ENCODE measurements at places on chromosomes 6 and 20.

DNA sequence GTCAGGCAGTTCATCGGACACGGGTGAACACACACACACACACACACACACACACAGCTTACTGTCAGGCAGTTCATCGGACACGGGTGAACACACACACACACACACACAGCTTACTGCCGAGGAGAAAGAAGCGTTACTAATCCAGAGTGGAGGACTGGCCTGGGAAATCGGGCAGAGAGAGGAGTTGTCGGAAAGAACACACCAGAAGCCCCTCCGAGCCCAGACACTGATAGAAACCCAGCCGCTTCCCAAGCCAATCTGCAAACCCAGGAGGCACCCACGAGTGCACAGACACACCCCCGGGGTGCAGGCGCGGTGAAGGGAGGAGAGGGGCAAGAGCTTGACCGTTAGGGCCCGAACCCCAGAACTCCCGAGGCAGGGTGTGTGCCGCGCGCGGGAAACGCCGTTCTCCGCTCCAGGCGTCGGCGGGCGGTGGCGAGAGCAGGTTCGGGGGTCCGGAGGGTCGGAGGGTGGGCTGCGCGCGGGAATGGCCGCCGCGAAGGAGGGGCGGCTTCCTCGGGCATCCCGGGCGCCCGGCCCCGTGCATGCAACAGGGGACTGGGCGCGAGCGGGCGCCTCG lies 636 bp downstream of the ELOVL2 start:
- no peak for DNase-seq

DNA sequence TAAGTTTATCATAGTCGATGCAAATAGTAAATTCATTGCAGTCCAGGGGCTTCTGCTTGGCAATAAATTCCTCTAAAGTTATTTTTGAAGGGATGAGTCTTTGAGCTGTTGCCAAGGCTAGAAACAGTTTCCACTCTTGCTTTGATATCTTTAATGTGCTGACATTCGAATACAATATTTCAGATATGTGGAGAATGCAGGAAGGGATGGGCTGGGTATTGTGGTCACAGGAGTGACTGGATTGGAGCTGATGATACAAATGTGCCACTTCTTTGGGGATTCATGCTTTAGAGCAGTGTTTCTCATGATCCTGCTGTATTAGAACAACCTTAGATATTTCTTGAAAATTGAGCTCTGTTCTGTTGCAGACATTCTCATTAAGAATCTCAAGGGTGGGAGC lies 139.0 kb downstream of the PRDM13 start:
- DNase-seq, result no peak

- no peak for DNase-seq
Observed at GRCh38 chr6:167469672-167470071, 144.8 kb downstream of the TTLL2 start.

DNA sequence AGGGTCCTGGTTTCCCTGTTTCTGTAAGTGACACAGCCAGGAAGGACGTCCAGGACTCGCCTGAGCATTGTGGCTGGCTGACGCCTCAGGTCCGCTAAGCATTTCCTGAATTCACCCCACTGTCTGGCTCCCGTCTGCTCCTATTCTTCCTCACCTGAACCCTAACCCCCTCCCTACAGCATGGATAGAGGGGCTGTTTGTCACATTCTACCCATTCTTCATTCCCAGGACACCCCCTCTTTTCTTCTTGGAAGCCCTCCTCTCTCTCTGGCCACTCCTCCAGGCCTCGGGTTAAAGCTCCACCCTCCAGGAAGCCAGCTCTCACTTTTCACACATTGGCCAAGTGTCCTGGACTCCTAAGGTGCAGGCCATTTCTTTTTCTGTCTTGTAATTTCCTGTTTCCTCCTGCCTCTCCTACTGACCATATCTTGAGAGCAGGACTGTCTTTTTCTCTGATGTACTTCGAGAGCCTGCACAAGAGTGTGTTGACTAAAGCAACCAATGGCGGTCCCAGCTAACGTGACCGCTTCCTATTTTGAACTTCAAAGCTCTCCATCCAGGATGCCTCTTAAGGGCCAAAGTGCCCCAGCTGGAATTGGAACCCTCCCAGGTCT lies 24.2 kb upstream of the MYMX start:
- DNase-seq, result no peak

- no peak for DNase-seq
Observed at GRCh38 chr6:98959631-98960030, 11.9 kb upstream of the FBXL4 start.

DNA sequence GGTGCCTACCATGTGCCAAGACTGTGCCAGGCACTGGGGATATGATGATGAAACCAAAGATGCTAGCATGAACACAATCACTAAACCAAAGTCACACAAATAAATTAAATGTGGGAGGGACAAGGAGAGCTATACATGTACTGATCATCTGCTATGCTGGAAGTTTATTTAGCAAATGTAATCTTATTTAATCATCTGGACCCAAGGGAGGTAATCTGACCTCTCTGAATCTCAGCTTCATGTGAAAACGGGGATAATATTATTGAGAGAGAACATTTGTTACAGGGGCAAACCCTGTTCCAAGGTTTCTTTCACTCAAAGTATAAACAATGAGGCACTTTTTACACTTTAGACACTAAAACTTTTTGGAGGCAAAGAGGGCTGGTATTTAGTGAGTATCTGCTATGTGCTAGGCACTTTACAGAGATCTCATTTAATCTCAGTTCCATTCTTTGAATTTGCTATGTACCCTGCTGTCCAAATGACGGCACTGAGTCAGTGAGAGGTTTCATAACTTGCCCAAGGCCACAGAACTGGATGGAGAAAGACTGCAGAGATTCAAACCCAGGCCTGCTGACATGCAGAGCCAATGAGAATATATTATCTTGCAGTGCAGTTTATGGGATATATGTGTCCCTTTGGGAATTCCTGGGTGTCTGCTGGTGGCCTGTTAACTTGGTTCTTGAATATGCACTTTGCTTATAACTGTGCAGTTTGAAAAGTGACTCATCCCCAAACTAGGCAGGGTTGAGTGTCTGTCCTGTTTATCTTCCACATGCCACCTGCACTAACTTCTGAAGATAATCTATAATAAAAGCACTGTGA lies 3.3 kb upstream of the ASXL1 start:
- no peak for DNase-seq

GRCh38 chr6:39209911-39210310 lies 19.4 kb downstream of the KCNK5 start:
- DNase-seq, result no peak

GRCh38 chr6:31365864-31366263 lies 8.9 kb upstream of the HLA-B start:
- no peak for DNase-seq

DNA sequence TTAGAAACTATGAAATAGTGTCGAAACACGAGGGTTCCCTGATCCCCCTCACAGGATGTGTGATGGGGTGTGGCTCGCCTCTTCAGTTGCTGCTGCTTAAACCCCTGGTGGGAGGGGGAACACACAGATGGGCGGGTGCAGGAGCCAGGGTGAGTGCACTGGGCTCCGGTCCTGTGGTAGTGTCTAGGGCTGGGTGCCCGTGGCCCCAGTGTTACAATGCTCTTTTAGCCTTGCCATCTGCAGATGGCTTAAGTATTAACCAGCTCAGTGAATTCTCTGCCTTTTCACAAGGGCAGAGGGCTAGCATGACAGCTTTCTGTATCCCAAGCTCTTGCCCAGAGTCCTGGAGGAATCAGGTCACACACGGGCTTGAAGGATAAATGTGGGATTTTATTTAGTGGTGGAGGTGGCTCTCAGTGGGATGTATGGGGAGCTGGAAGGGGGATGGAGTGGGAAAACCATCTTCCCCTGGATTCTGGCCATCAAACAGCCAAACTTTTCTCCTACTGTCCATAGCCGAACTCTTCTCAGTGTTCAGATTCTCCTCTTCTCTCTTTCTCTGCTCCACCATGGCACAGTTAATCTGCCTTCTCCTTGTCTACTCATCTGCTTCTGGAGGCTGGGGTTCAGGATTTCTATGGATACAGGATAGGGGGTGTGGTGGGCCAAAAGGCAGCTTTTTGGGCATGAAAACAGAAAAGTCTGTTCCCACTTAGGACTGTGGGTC lies 659.0 kb downstream of the EPM2A start:
- DNase-seq, result no peak

- DNase-seq, result no peak
Observed at GRCh38 chr6:20633566-20634340, 99.5 kb downstream of the CDKAL1 start.

GRCh38 chr6:153702671-153703070 lies 336.4 kb upstream of the OPRM1 start:
- no peak for DNase-seq

- no peak for DNase-seq
Observed at GRCh38 chr6:119586250-119586882, 236.8 kb upstream of the MAN1A1 start.

GRCh38 chr20:15802020-15802419 lies 771.2 kb downstream of the KIF16B start:
- DNase-seq, result no peak

- DNase-seq, result no peak
Observed at GRCh38 chr6:10193321-10193720, 221.6 kb downstream of the TFAP2A start.

GRCh38 chr20:37347347-37347823 lies 1.4 kb downstream of the SRC start:
- no peak for DNase-seq

GRCh38 chr6:110748453-110748852 lies 66.8 kb downstream of the CDK19 start:
- DNase-seq, result no peak

- DNase-seq, result no peak
Observed at GRCh38 chr6:136326038-136326553, 36.5 kb upstream of the BCLAF1 start.

GRCh38 chr6:107110200-107110599 lies 5.1 kb downstream of the BEND3 start:
- DNase-seq, result no peak

GRCh38 chr6:134436281-134436815 lies 118.4 kb upstream of the SGK1 start:
- no peak for DNase-seq

DNA sequence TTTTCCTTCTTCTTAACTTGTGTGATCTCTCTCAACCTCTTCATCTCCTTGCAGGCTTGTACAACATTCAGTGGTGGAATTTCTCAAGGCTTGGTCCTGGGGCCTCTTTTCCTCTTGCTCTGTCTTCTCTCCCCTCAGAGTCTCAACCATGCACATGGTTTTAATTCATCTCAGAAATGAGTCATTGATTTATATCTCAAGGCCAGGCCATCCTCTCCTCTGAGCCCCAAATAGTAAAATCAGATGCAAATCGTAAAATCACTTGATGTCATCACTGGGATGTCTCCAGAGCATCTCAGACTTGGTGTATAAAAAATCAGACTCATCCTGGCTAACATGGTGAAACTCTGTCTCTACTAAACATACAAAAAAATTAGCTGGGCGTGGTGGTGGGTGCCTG lies 85.0 kb downstream of the FNDC1 start:
- DNase-seq, result no peak

- DNase-seq, result no peak
Observed at GRCh38 chr6:36851149-36851614, 11.9 kb upstream of the CPNE5 start.

- no peak for DNase-seq
Observed at GRCh38 chr6:80767808-80768207, 661.3 kb downstream of the BCKDHB start.

DNA sequence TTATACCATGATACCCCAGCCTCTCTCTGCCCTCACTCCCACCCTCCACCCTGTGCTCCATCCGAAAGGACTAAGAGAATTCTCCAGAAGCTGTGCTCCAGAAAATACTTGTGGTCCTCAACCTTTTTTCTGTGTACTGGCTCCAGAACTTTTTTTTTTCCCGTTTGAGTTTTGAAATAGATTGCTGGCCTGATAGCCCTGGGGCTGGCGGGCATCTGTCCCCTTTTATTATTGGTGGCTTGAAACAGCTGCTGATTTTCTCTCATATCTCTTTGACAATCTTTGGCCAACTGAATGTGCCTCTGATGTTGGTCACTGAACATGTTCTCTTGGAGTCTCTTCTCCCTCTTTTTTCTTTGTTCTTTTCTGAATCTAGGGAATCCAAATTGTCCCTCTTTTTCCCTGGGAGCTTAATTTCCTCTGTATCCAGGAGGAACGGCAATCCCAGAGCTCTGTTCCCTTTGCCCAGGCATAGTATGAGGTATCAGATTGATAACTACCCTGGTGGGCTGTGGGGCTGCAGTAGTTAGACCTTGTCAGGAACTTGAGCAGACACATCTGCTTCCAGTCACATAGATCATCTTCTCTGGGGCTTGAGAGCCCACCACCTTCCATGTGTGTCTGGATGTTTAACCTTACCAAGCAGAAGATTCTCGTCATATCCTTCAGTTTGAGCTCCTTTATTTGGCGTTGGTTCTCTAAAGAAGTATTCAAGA lies 1.6 kb downstream of the PPARD start:
- DNase-seq, result no peak

DNA sequence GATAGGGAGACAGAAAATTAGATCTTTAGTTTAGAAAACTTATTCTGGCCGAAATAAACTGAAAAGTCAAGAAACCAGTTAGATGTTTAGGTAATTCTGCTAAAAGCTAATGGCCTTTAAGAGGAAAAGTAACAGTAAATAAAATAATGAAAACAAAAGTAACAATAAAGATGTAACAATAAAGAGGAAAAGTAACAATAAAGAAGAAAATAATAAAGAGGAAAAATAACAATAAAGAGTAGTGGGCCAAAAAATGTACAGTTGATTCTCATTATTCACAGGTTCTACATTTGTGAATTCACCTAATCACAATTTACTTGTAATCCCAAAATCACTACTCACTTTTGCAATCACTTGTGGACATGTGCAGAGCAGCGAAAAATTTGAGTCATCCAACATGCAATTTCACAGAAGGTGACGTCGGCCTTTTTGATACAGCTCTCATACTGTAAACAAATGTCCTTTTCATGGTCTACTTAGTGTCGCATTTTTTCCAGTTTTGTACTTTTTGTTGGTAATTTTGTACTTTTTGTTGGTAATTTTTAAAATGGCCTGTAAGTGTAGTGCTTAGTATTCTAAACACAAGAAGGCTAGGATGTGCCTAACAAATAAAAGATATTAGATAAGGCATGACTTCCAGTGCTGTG lies 24.0 kb downstream of the HBS1L start:
- no peak for DNase-seq

DNA sequence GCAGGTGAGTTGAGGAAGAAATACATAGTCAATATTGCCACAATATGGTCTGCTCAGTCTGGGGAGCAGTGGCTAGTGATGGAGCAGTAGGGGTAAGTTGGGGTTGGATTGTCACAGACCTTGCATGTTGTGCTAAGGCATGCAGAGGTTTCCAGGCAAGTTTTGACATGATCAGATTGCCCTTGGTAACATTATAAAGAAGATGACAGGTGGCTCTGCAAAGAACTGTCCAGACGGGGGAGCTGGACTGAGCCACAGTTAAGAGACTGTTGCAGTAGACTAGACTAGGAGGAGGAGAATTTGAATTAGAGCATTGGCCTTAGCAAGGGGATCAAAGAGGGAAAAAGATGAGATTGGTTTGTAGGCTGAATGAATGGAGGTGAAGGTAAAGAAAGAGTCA lies 23.4 kb downstream of the ATRN start:
- DNase-seq, result no peak

DNA sequence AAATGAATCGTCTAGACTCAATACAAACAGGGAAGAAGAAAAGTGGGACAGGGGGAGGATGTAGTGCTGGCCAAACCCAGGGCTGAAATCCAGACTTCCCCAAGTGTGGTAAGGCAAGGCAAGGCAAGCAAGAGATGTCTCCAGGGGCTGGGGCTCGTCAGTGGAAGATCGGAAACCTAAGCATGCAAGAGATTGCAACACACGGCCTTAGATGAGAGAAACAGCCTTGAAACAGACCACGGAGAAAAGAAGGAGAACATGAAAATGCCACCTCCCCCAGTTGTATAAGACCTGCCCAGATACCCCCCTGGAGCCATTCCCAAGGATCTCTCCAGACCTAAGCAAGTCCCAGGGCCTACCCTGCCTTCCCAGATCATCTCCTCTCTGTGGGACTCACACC lies 20.0 kb downstream of the VEGFA start:
- no peak for DNase-seq

Measured in NCI-H1436 treated with DMSO at 0.1 percent for 48 hours (cell line).